Activated CD4-positive, alpha-beta T cell treated with anti-CD3 and anti-CD28 coated beads for 4 hours (primary cell): ENCODE measurements at places on chromosomes 13 and 19.

DNA sequence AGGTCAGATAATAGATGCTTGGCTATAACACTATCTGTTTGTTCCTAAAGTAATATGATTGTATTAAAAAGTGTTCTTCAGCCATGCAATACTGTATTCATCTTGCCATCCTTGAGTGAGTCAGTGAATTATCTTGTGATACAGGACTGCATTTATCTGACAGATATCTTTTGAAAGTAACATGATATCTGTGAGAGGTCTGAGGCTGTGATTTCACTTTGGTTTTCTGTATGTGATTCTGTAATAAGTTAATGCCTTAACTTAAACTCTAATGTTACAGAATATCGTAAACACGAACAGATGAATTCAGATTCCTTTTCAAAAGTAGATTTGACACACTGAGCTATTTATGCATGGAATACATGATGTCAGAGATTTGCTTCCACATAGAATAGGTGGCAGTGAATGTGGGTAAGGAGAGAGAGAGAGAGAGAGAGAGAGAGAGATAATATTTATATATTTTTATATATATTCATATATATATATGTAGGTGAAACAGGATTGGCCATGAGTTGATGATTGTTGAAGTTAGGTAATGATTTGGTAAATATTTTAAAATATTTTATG, 97.9 kb upstream of the RNF113B start:
- DNase-seq = no peak

DNA sequence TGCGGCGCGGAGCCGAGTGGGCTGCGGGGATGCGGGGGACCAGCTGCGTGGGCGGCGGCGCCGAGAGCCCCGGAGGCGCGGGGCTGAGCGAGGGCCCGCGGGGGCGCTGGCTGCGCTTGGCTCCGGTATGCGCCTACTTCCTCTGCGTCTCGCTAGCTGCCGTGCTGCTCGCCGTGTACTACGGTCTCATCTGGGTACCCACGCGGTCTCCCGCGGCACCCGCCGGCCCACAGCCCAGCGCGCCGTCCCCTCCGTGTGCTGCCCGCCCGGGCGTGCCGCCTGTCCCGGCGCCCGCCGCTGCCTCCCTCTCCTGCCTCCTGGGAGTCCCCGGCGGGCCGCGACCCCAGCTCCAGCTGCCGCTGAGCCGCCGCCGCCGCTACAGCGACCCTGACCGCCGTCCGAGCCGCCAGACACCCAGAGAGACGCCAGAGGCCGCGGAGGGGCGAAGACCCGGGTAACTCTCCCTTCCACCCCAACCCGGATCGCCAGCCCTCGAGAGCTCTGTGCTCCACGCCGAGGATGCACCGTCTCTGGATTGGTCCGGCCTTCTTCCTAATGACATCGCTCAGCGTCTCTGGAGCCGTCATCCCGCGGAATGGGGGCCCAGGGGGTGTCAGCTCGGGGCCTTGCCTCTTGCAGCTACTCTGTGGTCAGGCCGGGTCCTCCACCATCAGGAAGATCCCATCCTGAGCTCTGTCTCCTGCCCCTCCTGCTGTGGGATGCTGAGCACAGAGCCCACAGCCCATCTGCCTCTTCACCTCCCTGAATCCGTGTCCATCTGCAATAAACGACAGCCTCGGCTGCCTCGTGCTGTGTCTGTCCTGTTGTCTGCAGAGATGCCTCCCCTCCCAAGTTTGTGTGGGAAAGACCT, 441 bp downstream of the INAFM1 start:
- peak; percentile 31 for DNase-seq

GRCh38 chr19:12913851-12914690, 5.0 kb downstream of the SYCE2 start:
- peak; percentile 43 for DNase-seq

- DNase-seq = no peak
These were observed 7.5 kb upstream of the SBNO2 start for GRCh38 chr19:1181606-1182005.

GRCh38 chr13:21478881-21479808, 20.0 kb upstream of the ZDHHC20 start:
- DNase-seq = peak; percentile 60

DNA sequence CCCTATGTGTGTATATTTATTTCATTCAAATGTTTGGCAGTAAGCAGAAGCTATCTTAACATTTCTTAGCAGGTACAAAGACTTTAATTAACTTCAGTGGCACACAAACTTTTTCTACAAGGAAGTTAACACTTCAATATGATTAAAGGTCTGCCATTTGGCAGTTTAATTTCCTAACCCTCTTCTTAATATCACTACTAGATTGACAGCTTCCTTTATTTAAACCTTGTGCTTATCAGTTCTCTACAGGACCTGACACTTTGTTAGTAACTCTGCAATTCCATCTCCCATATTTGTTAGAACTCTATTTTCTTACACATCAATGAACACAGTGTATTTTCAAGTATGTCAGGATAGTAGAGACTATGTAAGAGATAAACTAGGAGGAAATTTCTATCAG, 152.4 kb upstream of the ATXN8OS start:
- no peak for DNase-seq

- DNase-seq = no peak
These were observed 216.5 kb downstream of the DCLK1 start for GRCh38 chr13:35914662-35915061.

DNA sequence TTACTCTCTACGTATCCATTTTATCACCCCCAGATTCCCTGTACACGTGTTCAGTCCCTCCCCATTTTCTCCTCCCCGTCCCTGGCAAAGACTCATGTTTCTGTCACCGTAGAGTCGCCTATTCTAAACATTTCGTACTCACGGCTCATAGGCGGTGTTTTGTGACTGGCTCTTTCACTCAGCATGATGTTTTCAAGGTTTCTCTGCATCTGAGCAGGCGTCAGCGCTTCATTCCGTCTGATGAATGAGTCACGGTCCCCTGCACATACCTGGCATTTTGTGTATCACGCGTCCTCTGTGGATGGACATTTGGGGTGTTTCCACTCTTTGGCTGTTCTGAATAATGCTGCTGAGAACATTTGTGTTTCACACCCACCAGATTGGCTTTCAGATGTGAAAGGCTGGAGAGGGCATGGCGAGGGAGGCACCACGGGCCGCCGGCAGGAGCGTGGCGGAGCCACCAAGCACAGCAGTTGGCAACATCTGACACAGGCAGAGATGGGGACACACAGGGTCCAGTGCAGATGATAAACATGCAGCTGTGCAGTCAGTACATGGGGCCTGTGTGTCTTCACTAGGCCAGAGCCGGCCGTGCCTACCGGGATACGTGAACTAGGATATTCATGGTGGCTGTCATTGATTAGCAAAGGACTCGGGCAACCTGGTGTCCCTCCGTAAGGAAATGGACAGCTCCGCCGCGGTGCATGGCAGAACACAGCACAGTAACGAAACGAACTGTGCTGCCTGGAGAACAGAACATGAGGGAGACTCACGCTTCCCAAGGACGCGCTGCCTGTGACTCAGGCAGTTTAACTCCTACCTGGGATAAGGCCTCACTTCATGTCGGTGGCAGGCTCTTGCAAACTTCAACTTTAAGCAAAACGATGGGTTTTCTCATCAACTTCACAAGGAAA, 117.2 kb downstream of the ATP11A start:
- DNase-seq = no peak

- no peak for DNase-seq
These were observed 1093.0 kb upstream of the PCDH9 start for GRCh38 chr13:68323124-68323523.

- DNase-seq = no peak
These were observed at the start of gene GRK1 for GRCh38 chr13:113666951-113667701. GRK1 (plus strand) TSS chr13:113667219; CDS start chr13:113667387, 168 bp downstream.

- DNase-seq = no peak
These were observed 1565.5 kb downstream of the UQCRFS1 start for GRCh38 chr19:27647423-27647822.

GRCh38 chr13:40175639-40176038, 490.8 kb downstream of the FOXO1 start:
- no peak for DNase-seq

GRCh38 chr19:32201636-32202051, 143.8 kb upstream of the ZNF507 start:
- no peak for DNase-seq

DNA sequence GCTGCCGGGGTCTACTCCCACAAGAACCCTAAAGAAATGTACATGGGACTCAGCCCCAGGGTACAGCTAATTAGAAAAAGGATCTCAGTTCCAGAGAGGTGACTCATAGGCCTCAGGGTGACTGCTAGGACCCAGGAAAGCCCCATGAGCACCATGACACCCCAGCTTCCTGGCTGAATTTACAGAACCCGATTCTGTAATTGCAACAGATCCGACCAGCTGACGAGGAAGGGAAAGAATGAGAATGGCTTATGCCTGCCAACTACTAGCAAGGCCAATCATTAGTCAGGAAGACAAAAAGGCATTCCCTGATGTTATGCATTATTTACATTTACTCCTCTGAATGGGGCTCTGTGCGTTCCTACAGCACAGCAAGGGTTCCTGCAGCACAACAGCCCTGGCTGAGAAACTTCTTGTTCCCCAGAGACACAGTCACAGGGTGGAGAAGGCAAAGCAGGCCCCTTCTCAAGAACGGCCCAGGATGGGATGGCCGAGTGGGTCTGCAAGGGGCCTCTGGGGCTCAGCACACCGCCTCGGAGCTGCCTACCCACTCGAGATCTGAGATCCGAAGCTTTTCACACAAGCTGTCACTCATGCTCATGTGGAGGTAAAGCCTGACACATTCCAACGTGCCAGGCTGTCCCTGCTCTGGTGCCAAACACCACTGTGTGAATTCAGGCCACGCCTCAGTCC, 27.2 kb downstream of the PBX4 start:
- peak; percentile 75 for DNase-seq

DNA sequence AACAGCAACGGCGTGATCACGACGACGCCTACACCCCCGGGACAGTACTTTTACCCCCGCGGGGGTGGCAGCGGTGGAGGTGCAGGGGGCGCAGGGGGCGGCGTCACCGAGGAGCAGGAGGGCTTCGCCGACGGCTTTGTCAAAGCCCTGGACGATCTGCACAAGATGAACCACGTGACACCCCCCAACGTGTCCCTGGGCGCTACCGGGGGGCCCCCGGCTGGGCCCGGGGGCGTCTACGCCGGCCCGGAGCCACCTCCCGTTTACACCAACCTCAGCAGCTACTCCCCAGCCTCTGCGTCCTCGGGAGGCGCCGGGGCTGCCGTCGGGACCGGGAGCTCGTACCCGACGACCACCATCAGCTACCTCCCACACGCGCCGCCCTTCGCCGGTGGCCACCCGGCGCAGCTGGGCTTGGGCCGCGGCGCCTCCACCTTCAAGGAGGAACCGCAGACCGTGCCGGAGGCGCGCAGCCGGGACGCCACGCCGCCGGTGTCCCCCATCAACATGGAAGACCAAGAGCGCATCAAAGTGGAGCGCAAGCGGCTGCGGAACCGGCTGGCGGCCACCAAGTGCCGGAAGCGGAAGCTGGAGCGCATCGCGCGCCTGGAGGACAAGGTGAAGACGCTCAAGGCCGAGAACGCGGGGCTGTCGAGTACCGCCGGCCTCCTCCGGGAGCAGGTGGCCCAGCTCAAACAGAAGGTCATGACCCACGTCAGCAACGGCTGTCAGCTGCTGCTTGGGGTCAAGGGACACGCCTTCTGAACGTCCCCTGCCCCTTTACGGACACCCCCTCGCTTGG, 966 bp downstream of the JUNB start:
- peak; percentile 69 for DNase-seq

DNA sequence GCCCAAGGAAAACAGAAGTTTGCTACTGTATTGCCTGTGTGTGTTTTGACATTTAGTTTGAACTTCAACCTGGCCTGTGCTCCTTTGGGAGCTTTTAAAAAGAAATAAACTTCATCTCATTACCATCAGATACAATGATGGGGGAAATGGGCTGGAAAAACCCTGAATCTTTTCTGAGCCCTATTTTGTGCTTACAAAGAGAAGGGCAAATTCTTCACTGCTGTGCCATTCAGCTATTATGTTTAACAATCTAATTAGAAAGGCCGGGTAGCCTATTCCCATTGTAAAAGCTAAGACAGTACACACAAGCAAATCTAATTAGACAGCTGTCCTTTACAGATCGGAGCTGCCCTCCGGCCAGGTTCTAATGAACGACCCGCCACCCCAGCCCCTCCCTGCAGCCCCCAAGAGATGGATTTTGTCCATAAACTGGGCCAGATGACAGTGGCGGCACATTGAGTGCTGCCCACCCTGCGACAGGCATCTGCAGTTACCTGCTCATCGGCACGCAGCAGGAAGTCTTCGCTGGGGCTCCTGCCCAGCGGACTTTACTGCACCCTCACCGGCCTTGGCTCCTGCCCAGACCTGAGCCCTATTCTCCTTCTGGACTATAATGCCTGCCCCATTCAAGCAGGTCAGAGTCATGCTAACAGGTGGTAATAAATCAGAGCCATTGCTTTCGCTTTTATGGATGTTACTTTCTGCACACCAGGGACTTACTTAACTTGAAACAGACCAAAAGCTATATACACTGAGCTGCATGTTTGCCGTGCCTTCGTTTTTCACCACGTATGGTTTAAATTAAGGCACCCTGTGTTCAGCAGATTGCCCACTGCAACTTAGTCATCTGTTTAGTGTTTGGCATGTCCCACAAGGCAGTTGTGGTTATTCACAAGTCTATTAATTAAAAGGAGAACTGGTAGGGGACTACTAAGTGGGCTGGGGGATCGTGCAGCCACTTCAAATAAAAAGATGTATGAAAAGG, 549.6 kb downstream of the FGF9 start:
- DNase-seq = no peak

DNA sequence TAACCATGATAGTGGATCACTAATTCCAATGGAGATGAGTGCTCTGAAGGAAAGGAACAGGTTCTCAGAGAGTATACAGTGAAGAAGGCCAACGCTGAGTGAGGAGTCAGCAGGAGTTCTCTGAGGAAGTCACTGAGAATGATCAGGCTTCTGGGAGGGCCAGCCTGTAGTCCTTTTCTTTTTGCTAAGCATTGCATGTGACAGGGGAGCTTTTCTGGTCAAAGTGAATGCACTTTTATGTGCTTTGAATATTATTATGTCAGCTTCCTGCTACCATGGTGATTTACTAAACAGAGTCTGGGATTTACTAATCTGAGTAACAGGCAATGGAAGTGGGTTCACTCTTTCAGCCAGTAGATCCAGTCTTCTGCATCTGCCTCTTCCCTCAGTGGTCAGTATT, 81.1 kb upstream of the SERP2 start:
- no peak for DNase-seq

DNA sequence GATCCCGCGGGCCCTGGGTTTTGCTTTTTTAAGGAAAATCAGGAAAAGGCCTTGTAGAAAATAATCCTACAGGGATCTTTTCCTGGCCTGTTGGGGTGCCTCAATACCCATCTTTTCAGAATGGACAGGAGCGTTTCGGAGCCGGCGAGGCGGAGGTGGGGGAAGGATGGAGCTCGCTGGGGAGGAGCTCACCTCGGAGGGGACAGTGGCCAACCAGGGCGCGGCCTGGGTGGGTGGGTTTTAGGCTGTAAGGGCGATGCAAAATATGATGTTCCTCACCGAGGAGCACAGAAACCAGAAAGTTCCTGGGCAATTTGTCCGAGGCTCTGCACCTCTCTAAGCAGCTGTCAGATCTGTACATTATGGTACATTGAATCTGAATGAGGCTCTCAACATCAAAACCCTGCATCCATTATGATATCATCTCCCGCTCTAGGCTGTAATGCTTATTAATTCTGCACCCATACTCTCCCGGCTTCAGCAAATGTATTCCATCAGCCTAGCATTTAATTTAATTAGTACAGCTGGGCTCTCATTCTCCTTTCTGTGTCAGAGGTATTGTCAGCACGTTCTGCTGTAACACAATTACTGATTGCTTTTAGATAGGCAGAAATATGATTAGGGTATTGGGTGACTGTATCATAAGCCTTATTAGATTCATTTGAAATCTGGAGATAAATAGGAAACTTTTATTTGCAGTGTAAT, 90.3 kb upstream of the SOX1 start:
- no peak for DNase-seq
